Osteoblast (primary cell): ENCODE measurements at places on chromosomes 11 and 22. TPM values are rescaled to one million over a fixed set of nuclear protein-coding genes. Genes with fewer than 3 reads are reported as not detected.

Gene KIRREL3
- total RNA-seq: 3.6 and 4.4 TPM in 2 replicates

Gene SHISAL1
- total RNA-seq: 52.5 and 57.2 TPM in 2 replicates

Gene CBY1
- 13.8 and 16.2 TPM in 2 replicates for total RNA-seq

Gene DAGLA
- total RNA-seq: 2.9 and 3.6 TPM in 2 replicates

Gene IFT27
- total RNA-seq: 22.1 and 27.4 TPM in 2 replicates

Gene LRRC55
- not detected in 2 replicates for total RNA-seq

Gene TMPRSS4
- not detected in 2 replicates for total RNA-seq

Gene SAA2
- under 0.01 TPM in 1 of 2 replicates, not detected in the other for total RNA-seq

Gene ANO1
- 0.88 TPM in 1 of 2 replicates, not detected in the other for total RNA-seq

Gene ST14
- total RNA-seq: under 0.01 TPM in 1 of 2 replicates, not detected in the other

Gene BET1L
- total RNA-seq: 24.6 and 25.6 TPM in 2 replicates

Gene SCGB1D2
- total RNA-seq: not detected in 2 replicates
